Mesenteric fat pad (tissue), 1 donor: ENCODE measurements at places on chromosomes 1 and 21. TPM values are rescaled to one million over a fixed set of nuclear protein-coding genes. Genes with fewer than 3 reads are reported as not detected.

DNA sequence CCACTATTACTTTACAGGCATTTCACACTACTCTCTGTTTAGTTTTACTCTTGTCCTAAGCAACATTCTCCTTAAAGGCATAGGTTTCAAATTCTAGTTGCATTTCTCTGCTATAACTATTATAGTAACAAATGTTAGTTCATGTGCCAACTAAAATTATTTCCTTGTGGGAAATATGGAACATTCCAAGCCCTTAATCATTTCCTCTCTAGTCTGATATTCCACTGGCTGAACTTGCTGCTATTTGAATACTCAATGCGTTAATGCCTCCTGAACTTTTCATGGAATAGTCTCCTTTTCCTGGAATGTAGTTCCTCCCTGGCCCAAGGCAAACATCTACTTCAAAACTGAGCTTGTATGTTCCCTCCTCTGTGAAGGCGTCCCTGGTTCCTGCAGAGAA lies 19.3 kb upstream of the TBX19 start:
- no peak for DNase-seq

- DNase-seq: no peak
Observed at GRCh38 chr1:210796421-210796820, 337.5 kb downstream of the KCNH1 start.

- no peak for DNase-seq
Observed at GRCh38 chr21:43347461-43348169, 79.3 kb downstream of the SIK1 start.

DNA sequence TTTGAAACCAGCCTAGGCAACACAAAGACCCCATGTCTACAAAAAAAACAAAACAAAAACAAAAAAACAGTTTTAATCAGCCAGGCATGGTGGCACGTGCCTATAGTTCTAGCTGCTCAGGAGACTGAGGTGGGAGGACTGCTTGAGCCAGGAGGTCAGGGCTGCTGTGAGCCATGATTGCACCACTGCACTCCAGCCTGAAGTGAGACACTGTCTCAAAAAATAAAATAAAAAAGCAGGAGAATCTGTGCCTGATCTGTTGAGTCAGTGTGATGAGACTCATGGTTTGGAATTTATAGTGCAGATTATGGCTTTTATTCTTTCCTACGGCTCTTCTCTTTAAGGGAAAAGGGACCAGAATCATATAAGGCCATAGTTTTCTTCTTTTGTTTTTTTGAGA lies 16.5 kb downstream of the TRIT1 start:
- no peak for DNase-seq

GRCh38 chr1:116375148-116375886 lies 2.3 kb downstream of the ATP1A1 start:
- DNase-seq: no peak

DNA sequence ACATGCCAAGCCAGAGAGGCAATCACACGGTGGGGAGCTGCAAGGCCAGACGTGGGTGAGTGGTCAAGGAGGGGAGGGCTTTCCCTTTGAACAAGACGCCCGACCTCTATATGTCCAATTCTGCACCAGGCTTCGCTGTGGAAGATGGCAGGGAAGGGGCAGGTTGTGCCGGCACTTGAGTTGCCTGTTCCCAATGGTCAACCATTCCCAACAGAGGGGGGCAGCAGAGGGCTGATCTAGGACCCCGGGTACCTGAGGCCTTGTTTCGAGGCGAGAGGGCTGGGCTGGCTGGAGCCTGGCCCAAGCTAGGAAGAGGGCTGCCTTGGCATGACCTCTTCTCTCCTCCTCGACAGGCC lies 64.9 kb downstream of the TMEM53 start:
- no peak for DNase-seq

GRCh38 chr1:17567582-17567981 lies 28.1 kb downstream of the ARHGEF10L start:
- no peak for DNase-seq

GRCh38 chr1:163472651-163473248 lies 151.0 kb downstream of the NUF2 start:
- no peak for DNase-seq

Gene TATDN3
- 22.4 TPM for total RNA-seq

GRCh38 chr1:242212401-242212800 lies 213.5 kb upstream of the MAP1LC3C start:
- DNase-seq: no peak

GRCh38 chr1:33098371-33098770 lies 17.4 kb downstream of the AZIN2 start:
- no peak for DNase-seq

DNA sequence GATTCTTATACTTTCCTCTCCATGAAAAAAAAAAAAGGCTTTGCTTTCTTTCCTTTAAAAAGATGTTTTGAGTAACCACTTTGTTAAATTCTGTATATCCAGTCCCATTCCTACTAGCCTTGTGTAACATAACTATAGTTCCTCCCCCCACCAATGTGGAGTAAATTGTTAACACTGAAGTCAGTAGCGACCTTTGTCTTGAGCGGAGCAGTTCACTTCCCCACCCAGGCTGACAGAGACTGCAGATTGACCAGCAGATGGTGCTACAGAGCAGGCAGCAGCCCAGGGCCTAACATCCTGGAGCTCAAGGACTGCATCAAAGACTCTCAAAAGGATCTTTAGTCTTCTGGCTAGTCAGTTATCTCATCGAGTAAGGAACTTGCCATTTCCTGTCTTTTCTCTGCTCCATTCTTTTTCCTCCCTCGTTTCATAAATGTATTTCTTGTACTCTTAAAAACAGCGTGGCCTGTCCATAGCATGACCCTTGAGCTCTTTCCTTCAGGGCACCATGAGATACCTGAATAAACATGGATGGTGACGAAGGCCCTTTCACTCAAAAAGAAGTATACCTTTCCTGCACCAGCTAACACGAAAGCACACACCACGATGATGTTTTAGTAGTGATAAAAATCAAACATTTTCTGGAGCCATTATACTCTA lies 503.5 kb upstream of the PKN2 start:
- no peak for DNase-seq

GRCh38 chr21:18986197-18986596 lies 582.6 kb upstream of the TMPRSS15 start:
- DNase-seq: no peak

DNA sequence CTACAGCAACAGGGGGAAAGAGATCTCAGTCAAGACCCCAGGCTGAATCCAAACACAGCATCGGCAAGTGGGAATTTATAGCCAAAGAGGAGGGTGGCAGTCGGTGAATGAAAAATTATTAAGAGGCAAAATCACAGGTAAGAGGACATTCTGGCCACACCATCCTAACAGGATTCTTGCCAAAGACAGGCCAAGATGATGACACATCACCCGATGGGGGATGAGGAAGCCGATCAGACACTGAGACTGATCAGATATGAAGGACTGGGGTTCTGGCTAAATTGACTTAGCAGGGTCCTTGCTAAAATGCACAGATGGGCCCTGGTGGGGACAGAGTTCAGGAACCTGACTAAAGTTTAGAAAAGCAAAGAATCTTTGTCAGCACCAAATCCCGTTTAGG lies 402.2 kb downstream of the SMYD3 start:
- DNase-seq: no peak

Gene VAMP4
- 15.8 TPM for total RNA-seq

Gene KCNQ4
- total RNA-seq: 1.4 TPM

Gene TCP10L
- total RNA-seq: 0.13 TPM

GRCh38 chr1:245652660-245653427 lies 498.1 kb downstream of the KIF26B start:
- DNase-seq: no peak

Gene CD2
- total RNA-seq: 2.3 TPM

DNA sequence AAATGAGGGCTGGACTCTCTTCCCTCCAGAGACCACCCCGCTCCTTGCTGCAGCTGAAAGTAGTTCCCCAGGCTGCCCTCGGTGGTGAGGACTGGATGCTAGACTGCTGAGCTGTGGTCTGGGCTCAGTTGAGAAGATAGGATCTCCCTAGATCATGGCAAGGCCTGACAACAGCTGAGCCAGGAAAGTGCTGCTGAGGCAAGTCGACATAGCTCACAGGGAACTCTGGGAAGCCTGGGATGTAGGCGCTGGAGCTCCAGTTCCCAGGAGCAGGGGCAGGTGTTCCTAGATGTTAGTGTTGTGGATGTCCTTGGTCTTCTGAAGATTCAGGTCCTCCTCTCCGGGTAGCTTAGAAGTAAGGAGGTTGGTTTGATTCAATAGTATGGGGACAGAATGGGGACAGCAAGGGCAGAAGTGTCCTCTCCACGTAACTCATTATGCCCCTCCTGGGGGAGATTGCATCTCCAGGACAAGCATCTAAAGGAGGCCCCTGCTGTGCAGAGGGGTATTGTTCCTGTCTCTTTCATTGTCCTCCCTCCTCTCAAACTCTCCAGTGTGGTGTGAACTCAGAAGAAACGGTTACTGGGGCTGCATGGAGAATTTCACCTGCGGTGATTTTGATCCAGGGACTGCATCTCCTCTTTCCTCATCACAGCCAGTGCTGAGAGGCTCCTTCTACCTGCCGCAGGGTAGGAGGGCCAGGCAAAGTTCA lies 3.7 kb downstream of the CYB561D1 start:
- no peak for DNase-seq

Gene CFAP141
- not detected for total RNA-seq

- DNase-seq: no peak
Observed at GRCh38 chr1:198015309-198015708, 98.1 kb downstream of the LHX9 start.

Gene CCDC185
- not detected for total RNA-seq

DNA sequence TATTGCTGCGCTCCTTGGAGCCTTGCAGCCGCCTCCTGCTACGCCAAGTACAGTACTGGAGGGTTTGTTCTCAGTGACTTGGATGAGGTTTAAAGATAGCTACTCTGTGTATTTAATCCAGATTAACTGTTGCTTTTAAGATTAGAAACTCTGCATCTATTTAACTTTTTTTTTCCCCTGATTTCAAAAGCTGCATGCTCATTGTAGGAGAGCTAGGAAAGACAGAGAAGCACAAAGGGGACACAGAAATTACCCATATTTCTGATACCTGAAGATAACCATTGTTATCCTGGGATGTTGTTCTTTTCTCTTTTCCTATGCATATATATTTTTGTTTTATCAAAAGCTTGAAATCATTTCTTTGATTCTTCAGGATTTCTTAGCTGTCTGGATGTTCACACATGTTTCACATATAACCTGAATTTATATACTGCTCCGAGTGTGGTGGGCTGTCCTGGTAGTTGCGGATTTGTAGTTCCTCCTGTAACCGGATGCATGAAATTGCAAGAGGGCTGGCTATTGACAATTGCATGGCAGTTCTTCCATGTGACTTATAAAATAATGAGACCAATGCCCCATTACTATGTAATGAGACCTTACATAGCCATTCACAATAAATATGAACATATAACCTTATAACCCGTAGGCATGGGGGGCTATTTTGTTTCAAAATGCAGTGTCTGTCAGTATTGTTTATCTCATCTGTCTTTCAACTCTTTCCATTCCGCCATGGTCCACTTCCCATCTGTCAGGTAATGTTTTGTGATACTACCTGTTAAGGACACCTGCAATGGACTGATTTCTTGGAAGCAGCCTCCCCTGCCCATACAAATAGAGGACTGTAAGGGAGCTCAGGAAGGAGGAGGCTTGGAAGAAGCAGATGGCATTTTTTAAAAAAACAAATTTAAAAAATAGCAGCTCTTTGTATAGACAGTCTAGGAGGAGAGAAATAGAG lies 1.4 kb downstream of the RAVER2 start:
- DNase-seq: no peak

GRCh38 chr1:94309216-94309615 lies 71.8 kb upstream of the ARHGAP29 start:
- no peak for DNase-seq

Gene GBP5
- 2.1 TPM for total RNA-seq

GRCh38 chr1:216448011-216448510 lies 24.8 kb upstream of the USH2A start:
- no peak for DNase-seq
